Stimulated activated CD8-positive, alpha-beta memory T cell treated with anti-CD3 and anti-CD28 coated beads, Interleukin-2, amount 100 ng/mL, for 48 hours (primary cell): ENCODE measurements at places on chromosomes 1 and 21.

GRCh38 chr1:40758004-40758403 is 25.6 kb upstream of the KCNQ4 start:
- DNase-seq, result no peak

DNA sequence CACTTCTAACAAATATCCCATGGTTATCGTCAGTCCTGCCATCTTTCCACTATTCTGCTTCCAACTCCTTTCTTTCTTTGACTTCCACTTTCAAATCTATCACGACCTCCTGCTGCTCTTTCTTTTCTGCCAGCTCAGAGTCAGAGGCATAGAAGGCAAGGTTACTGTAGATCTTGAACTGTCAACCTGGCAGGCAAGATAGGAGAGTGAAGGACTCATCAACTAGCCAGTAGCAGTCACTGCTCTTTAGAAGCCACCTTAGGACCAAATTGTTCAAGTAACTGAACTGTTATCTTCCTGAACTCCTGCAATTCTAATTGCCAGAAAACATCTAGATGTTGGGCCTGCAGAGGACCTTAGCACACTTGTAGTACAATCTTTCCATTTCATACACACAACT is 13.1 kb upstream of the FCER1A start:
- DNase-seq, result no peak

- DNase-seq, result no peak
Observed at GRCh38 chr1:50971748-50972305, 1.8 kb downstream of the CDKN2C start.

- DNase-seq, result no peak
Observed at GRCh38 chr21:31158789-31159581, 120.7 kb upstream of the KRTAP19-8 start.

DNA sequence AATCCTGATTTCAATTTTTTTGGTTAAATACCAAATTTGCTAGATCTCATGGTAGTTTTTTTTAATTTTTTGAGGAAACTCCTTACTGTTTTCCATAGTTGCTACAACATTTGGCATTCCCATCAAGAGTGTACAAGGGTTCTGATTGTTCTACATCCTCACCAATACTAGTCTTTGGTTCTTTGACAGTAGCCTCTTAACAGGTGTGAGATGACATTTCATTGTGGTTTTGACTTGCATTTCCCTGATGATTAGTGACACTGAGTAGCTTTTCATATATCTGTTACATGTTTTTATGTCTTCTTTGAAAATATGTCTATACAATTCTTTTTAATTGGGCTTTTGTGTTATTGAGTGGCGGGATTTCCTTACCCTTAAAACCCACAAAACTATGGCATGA is 20.9 kb upstream of the RGS13 start:
- no peak for DNase-seq

- DNase-seq, result no peak
Observed at GRCh38 chr1:201970334-201971159, 11.9 kb upstream of the RNPEP start.

GRCh38 chr1:21899987-21900386 is 37.1 kb downstream of the HSPG2 start:
- DNase-seq, result no peak

- DNase-seq, result no peak
Observed at GRCh38 chr1:53417074-53417511, 42.1 kb upstream of the DMRTB1 start.

GRCh38 chr1:209607102-209607794 is 23.7 kb downstream of the CAMK1G start:
- DNase-seq, result no peak
